ENCODE measurements at places on chromosomes 5 and 9. TPM values are rescaled to one million over a fixed set of nuclear protein-coding genes. Genes with fewer than 3 reads are reported as not detected.

DNA sequence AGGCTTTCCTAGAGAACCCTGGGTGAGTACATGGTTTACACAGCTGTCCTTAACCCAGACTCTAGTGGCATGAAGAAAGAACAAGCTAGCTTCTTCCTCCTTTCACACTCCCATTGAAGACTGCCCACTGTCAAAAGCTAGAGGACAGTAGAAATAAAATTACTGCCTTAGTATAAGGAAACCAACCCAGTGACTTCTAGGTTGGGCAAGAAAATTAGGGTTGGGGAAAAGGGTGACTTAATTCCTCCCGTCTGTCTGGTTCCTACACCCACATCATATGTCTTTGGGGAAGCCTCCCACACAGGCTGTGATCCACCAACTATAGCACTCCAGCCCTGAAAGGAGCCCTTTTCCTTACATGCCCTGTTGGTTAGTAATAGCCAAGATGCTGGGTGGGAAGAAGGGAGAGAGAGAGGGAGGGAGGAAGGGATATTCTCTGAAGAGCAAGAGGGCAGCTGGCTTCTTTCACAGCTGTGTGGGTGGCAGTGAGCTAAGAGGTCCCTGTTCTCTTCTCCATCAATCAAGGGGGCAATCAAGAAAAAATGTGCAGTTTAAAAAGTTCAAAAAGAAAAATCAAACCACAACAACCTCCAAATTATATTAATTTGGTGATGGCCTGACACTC is 21.7 kb downstream of the HBEGF start:
- H3K4me1 ChIP-seq = no peaks in the 10 kb centered on the region
- H3K27me3 ChIP-seq = no peaks in the 10 kb centered on the region
- no peak overlapping the region for H3K4me3 ChIP-seq
- no peak overlapping the region for H3K27ac ChIP-seq
- H3K36me3 ChIP-seq = no peaks in the 10 kb centered on the region

- H3K4me3 ChIP-seq = no peak overlapping the region
- no peaks in the 10 kb centered on the region for H3K36me3 ChIP-seq
- H3K4me1 ChIP-seq = no peaks in the 10 kb centered on the region
- H3K27ac ChIP-seq = no peak overlapping the region
- DNase-seq = no peak
Observed at GRCh38 chr5:73797132-73797510, 171.1 kb downstream of the ARHGEF28 start.

DNA sequence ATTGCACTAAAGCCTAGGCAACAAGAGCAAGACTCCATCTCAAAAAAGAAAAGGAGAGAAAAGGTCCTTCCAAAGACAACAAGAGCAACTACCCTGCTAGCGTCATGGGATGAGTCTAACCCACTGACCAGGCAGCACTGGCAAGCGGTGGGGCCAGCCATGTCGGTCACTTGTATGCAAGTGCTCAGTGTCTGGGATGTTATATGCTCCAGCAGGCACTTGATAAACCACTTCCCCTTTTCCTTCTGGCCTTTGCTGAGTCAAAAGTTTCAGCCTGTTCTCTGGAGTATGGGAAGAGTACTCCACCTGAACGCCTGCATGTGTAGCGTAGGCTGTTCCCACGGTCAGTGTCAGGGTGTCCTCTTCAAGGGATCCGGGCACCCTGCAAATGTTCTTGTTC is 9.2 kb upstream of the MXD3 start:
- H3K27me3 ChIP-seq = no peaks in the 10 kb centered on the region
- H3K4me1 ChIP-seq = peaks cover 6% of the 10 kb centered on the region
- no peak overlapping the region for H3K27ac ChIP-seq
- peaks cover 3% of the 10 kb centered on the region for H3K36me3 ChIP-seq

GRCh38 chr9:3972687-3973086 is 327.2 kb downstream of the GLIS3 start:
- no peak for DNase-seq
- no peaks in the 10 kb centered on the region for H3K4me1 ChIP-seq
- no peaks in the 10 kb centered on the region for H3K27me3 ChIP-seq

DNA sequence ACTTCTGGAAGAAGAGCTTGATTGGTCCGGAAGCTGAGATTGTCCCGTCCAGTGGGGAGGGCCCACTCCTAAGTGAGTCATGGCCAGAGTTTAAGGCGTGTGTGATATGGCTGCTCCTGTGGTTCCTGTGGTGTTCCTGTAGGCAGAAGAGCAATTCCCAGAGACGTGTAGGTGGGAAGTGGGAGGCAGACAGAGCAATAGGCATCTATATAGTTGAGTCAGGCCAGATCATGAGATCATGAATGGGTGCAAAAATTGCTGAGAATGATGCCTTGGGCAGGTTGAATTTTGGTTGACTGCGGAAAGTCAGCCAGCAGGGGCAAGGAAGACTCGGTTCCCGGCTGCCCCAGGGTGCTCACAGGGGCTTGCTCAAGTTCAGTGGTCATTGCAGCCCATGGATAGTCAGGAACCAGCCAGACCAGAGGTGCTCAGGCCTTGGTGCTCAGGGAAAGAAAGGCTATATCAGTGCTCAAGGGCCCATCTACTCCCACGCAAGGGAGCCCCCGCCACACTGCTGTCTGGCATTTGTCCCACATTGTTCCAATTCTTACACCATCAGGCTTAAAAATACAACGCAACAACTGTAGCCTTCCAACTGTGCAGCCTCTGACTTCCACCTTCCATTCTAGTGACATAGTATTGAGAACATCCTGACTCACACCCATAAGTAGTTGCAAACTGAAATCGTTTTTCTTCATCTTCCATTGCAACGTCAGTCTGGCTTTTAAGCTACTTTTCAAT is 21.0 kb upstream of the GSN start:
- no peak overlapping the region for H3K27ac ChIP-seq
- no peak for DNase-seq
- H3K36me3 ChIP-seq = peaks cover 3% of the 10 kb centered on the region
- H3K4me3 ChIP-seq = no peak overlapping the region
- H3K4me1 ChIP-seq = peaks cover 11% of the 10 kb centered on the region

DNA sequence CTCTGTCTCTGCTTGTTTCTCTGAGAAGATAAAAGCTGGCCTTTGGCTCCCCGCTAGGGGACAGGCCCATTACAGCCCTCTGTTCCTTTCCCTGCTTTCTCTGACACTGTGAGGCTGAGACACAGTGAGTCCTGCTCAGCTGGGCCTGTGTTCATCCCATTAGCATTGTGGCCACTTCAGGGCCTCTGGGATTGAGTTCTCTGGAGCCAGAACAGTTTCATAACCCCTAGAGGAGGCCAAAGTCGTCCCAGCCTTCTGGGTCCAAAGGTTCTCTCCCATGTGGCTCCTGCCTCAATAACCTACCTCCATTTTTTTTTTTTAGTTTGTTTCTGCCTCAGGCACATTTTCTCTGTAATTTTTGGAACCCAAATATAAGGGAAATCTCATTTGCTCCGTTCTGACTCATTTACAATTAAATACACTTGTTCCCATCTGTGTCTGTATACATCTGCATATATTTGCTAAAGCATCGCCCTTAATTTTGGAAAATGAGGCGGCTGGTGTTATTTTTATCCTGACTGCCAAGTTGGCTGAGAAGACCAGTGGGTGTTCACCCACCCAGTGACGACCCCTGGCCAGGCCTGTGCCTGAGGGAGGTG is 27.3 kb upstream of the CTNNA1 start:
- H3K27ac ChIP-seq = no peak overlapping the region
- peaks cover 7% of the 10 kb centered on the region for H3K27me3 ChIP-seq
- H3K36me3 ChIP-seq = no peaks in the 10 kb centered on the region

DNA sequence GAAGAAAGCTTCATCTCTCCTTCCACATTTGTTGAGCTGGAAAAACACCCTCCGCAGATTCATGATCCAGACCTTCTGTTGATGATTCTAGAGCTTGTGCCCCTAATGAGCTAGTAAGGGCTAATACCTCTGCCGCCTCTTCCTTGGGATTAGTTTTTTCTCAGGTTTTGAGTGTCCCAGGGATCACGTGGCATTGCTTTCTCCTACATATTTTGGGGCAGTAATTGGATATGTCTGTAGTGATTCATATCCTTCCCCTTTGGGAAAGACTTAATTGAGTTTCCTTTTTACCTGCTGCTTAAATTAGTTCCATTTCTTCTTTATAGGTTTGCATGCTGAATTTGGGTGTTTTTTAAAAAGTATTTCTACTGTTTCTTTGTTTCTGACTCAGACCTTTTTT is 143.9 kb downstream of the GOLPH3 start:
- H3K27me3 ChIP-seq = no peaks in the 10 kb centered on the region
- H3K4me1 ChIP-seq = no peaks in the 10 kb centered on the region
- DNase-seq = no peak

DNA sequence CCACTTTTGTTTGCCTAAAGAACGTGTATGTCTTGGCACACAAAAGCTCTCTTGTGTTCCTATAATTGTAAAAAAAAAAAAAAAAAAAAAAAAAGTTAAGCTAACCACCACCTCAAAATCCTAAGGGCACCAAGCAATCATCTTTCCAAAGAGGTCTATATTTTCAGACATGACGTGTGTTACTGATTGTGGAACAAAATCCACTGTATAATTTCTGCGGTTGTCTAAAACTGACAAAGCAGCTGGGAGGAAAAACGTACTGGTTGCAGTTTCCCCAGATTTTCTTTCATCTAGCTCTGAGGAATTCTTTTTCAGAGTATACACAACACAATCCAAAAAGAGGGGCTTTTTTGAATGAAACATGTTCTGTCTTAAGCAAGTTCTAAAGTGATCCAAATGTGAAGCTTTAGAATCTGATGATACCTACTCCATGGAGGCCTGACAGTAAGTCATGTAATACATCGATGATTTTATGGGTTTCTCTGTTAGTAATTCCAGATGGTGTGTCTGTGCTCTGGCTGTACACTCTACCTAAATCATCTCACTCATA is 375.6 kb upstream of the NUDT12 start:
- no peaks in the 10 kb centered on the region for H3K4me1 ChIP-seq
- no peak for DNase-seq
- H3K36me3 ChIP-seq = no peaks in the 10 kb centered on the region

GRCh38 chr9:89579741-89580385 is 24.9 kb upstream of the GADD45G start:
- no peak overlapping the region for H3K4me3 ChIP-seq
- H3K36me3 ChIP-seq = no peaks in the 10 kb centered on the region
- no peak for DNase-seq
- no peak overlapping the region for H3K27ac ChIP-seq
- no peaks in the 10 kb centered on the region for H3K4me1 ChIP-seq

DNA sequence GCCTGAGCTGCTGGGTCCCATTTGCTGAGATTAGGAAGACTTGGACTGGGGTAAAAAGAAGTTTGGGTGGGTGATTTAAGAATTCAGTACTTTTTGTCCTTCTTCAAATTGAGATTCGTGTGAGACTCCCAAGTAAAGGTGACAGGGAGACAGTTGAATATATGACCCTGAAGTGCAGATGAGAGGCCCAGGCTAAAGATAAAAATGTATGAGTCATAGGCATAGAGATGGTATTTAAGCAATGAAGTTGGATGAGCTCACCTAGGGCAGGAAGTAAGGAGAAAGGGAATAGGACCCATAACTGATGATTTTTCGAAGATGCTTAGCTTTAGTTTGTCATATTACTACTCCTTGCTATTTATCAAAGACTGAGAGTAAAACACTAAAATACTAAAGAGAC is 255.9 kb upstream of the ADRA1B start:
- H3K4me1 ChIP-seq = no peaks in the 10 kb centered on the region
- no peaks in the 10 kb centered on the region for H3K36me3 ChIP-seq
- no peaks in the 10 kb centered on the region for H3K27me3 ChIP-seq

- no peaks in the 10 kb centered on the region for H3K36me3 ChIP-seq
- no peaks in the 10 kb centered on the region for H3K27me3 ChIP-seq
- peak; percentile 69 for DNase-seq
- H3K4me1 ChIP-seq = peaks cover 10% of the 10 kb centered on the region
- H3K27ac ChIP-seq = no peak overlapping the region
Observed at GRCh38 chr9:129320575-129321285, 142.7 kb upstream of the IER5L start.

- DNase-seq = peak; percentile 43
- H3K27ac ChIP-seq = no peak overlapping the region
- H3K4me1 ChIP-seq = no peaks in the 10 kb centered on the region
- H3K36me3 ChIP-seq = no peaks in the 10 kb centered on the region
- peaks cover 2% of the 10 kb centered on the region for H3K27me3 ChIP-seq
- no peak overlapping the region for H3K4me3 ChIP-seq
Observed at GRCh38 chr5:36079200-36079781, 12.6 kb upstream of the UGT3A2 start.

DNA sequence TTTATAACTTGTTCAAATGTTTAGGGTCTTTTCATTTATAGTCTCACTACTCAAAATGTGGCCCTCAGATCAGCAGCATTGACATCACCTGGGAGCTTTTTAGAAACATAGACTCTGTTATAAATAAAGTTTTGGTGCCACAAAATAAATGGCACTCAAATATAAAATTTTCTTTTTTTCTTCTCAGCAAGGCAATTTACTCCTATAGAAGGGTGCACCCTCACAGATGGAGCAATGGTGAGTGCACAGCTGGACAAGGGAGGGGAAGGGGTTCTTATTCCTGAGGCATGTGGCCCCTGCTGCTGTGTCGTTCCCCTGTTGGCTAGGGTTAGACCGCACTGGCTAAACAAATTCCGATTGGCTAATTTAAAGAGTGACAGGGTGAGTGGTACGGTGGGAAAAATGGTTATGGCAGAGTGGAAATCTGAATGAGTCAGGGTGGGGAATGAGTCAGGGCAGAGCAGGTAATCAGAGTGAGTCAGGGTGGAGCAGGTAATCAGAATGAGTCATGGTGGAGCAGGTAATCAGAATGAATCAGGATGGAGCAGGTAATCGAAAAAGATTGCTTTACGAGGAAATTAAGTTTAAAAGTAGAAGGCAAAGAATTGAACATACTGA is 31.8 kb upstream of the C7 start:
- no peaks in the 10 kb centered on the region for H3K27me3 ChIP-seq
- no peak for DNase-seq
- H3K4me3 ChIP-seq = no peak overlapping the region

DNA sequence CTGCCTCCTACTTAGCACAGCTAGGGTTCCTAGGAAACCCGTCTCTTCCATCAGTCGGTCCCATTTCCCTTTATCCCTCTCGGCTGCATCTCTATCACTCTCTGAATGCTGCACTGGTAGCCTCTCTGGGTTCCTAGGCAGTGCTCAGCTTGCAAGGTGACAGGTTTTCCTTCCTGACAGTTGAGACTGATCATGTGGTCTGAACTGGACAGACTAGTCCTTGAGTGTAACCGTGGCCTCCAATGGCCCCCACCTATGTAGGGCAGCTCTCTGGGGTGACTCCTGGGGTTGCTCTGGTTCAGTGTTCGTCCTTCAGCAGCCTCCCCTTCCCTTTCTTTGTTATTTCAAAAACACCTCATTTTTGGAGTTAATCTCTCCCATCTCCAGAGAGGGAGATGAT is 3.8 kb downstream of the TMEM8B start:
- no peak overlapping the region for H3K4me3 ChIP-seq
- DNase-seq = no peak
- peaks cover 32% of the 10 kb centered on the region for H3K4me1 ChIP-seq
- H3K27me3 ChIP-seq = no peaks in the 10 kb centered on the region
- no peaks in the 10 kb centered on the region for H3K36me3 ChIP-seq

GRCh38 chr9:24479361-24480059 is 66.2 kb downstream of the IZUMO3 start:
- no peaks in the 10 kb centered on the region for H3K4me1 ChIP-seq
- H3K4me3 ChIP-seq = no peak overlapping the region
- H3K36me3 ChIP-seq = no peaks in the 10 kb centered on the region
- DNase-seq = no peak
- no peaks in the 10 kb centered on the region for H3K27me3 ChIP-seq

INSL4 gene
- total RNA-seq = not detected

IFNA21 gene
- not detected for total RNA-seq

TRMT10B gene
- 27.8 TPM for total RNA-seq

C7 gene
- not detected for total RNA-seq

SLC6A7 gene
- not detected for total RNA-seq

Measured in B cell (primary cell).